Hypothalamus (tissue), 51 donors: ENCODE measurements at places on chromosomes 11 and 22.

DNA sequence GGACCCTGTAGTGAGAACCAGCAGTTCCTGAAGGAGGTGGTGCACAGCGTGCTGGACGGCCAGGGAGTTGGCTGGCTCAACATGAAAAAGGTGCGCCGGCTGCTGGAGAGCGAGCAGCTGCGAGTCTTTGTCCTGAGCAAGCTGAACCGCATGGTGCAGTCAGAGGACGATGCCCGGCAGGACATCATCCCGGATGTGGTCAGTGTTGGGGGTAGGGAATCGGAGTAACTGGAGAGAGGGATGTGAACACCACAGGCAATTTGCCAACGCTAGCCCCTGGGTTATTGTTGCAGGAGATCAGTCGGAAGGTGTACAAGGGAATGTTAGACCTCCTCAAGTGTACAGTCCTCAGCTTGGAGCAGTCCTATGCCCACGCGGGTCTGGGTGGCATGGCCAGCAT, 19.9 kb downstream of the MADD start:
- DNase-seq: no peak

DNA sequence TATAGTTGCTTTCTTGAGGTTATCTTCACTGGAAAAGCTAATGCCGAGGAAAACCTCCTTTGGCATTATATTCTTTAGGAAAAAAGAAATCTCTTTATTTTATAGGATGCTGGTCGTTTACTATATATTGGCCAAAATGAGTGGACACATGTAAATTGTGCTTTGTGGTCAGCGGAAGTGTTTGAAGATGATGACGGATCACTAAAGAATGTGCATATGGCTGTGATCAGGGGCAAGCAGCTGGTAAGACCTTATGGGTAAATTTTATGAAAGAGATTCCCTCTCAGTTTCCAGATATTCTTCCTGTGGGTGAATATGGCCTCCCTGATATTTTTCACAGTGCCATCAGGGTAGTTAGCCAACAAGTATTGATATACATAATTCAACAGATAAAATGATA, 29.4 kb upstream of the TTC36 start:
- no peak for DNase-seq

GRCh38 chr11:12176410-12176809, 66.0 kb downstream of the MICAL2 start:
- DNase-seq: no peak

DNA sequence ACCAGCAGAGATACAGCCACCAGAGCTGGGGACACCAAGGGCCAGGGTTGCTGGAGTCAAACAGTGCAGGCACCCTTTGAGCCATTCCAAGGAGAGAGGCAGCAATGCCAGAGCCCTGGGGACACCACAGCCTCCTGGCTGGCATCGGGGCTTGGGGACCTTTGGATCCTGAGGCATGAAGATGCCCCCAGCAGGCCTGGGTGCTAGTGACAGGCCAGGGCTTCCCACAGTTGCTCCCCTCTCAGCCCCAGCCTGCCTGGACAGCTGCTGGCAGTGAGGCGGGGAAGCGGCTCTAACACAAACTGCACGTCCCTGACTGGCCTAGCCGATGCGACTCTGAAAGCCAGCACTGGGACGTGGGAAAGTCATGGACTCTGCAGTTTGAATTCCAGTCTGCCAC, 2.7 kb downstream of the CD5 start:
- DNase-seq: no peak

DNA sequence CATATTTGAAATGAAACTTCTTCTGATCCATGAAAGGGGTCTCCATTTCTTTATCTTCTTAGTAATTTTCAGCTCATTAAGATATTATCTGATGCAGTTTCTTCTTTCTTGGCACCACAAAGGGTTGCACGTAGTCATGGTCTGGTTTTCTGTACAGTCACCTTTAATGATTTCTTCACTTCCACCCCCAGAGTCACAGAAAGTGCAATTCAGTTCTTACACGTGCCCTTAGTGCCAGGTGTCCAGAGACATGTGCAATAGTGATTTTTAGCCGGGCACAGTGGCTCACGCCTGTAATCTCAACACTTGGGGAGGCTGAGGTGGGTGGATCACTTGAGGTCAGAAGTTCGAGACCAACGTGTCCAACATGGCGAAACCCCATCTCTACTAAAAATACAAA, 202.8 kb upstream of the MTNR1B start:
- DNase-seq: no peak

DNA sequence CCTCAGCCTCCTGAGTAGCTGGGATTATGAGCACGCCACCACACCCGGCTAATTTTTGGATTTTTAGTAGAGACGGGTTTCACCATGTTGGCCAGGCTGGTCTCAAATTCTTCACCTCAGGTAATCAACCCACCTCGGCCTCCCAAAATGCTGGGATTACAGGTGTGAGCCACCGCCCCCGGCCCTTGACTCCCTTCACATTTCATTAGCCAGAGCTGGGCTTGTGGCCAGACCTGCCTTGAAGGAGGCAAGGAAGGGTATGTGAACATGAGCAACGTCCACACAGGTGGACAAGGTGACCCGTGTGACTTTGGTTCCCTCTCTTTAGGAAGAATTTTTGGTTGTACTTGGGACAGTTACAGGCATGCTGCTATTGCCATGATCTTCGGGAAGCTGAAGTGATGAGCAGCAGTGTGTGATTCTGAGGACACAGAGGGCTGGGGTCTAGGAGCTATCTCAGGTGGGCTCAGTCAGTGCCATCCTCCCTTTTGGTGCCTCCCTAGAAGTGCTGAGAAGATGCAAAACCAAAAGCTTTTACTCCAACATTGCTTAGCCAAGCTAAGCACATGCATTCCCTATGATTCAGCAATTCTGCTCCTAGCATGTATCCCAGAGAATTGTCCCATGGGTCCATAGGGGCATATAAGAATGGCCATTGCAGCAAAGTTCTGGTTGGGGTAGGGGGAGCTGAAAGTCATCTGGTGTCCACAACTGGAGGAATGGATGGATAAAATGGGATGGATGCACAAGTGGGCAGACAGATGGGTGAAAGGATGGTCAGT, 6.1 kb downstream of the AP5B1 start:
- DNase-seq: no peak

DNA sequence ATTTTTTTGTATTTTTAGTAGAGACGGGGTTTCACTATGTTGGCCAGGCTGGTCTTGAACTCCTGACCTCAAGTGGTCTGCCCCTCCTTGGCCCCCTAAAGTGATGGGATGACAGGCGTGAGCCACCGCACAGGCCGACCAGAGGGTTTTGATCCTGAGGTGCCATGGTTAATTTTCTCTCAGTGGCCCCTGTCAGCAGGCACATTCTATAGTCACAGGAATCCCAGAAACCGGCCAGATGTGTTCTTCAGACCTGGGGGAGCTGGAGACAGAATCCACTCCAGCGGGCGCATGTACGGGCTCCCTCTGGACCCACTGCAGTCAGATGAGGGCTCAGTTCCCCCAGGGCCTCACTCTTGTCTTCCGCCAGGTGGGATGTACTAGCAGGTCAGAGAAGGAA, 17.0 kb downstream of the IGLL1 start:
- DNase-seq: no peak

- DNase-seq: no peak
These were observed 7.4 kb downstream of the PLXNB2 start for GRCh38 chr22:50299785-50300619.

- DNase-seq: no peak
These were observed 223.3 kb upstream of the ISX start for GRCh38 chr22:34842630-34843029.

DNA sequence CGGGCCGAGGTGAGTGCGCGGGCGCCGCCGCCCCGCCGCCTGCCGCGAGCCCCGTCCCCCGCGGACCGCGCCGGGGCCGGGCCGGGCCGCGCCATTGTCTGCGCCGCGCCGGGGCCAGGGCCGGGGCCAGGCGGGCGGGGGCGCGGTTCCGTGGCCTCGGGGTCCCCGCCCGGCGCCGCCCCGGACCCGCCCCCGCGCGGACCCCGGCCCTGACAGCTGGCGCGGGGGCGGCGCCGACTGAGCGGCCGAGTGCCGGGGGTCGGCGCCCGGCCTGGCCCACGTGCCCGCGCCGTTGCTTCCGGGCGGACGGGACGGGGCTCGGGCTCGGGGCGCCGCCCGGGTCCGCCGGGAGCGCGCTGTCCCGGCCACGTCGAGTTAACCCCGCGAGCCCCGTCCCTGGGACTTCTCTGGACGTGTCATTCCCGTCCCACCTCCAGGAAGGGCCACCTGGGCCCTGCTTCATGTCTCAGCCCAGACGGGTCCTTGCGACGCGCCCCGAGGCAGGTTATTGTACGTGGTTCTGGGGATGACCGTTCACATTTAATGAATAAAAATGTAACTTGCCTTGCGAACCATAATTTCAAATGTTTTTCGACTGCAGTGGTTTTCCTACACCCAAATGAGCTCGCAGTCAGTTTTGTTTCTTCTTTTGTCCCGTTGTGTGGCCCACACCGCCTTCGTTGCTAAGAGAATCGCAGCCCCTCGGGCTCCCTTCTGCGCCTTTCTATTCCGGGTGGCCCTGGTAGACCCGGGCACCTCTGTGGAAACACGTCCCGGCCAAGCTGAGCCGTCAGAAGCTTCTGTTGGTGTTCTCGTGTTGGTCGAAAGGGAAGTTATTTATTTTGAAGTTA, 562 bp downstream of the ZBED4 start:
- peak; percentile 6 for DNase-seq

GRCh38 chr22:22598144-22598543, 39.1 kb upstream of the PRAME start:
- no peak for DNase-seq

GRCh38 chr22:22022255-22022840, 39.8 kb upstream of the TOP3B start:
- DNase-seq: no peak

GRCh38 chr22:46362203-46362933, 26.9 kb downstream of the TRMU start:
- no peak for DNase-seq

DNA sequence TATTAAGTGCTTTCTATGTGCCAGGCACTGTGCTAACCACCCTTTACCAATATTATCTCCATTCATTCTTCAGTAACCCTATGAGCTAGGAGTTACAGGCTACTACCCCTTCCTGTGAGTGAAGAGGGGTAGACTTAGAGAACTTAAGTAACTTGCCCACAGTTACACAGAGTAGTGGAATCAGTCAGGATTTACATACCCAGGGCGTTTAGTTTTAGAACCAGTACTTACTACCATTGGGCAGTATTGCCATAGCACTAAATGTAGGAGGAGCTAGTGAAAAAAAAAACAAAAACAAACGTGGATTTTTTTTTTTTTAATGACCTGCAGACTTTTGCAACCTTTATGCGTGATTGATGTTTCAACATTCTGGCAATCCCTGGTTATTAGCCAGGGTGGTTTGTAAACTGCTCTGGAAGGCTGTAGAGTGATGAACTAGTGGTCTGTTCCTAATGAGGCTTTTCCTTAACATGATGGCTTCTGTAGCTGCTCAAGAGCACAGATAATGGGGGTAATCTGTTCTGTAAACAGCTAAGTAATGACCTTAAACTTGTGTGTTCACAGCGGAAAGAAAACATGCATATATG, 11.4 kb downstream of the TBCEL start:
- no peak for DNase-seq

- DNase-seq: no peak
These were observed 947.8 kb upstream of the CCDC90B start for GRCh38 chr11:84234011-84234410.

- no peak for DNase-seq
These were observed 122.6 kb upstream of the SORL1-AS1 start for GRCh38 chr11:121575250-121575962.

DNA sequence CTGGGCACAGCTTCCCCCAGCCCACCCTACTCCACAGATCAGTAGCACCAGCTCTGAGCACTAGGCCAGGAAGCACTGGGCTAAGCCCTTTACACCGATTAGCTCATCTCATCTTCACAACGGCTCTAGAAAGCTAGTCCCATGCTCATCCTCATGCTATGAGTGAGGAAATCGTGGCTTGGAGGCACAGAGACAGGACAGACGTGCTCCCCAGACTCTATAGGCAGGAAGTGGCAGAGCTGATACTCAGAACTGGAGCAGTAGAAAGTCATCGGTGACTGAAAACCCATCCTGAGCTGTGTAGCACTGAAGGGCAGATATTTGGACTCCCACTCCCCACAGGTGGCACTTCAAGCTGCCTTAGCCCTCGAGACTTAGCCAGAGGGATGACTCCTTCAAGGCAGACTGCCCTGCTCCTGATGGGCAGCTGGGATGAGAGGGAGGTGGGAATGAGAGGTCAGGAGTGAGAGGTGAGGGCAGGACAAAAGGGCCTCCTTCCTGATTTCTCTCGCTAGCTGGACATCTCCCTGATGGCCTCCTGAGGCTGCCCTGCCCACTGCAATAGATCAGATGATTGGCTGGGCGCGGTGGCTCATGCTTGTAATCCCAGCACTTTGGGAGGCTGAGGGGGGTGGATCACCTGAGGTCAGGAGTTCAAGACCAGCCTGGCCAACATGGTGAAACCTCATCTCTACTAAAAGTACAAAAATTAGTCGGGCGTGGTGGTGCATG, 9.7 kb downstream of the CD5 start:
- no peak for DNase-seq

DNA sequence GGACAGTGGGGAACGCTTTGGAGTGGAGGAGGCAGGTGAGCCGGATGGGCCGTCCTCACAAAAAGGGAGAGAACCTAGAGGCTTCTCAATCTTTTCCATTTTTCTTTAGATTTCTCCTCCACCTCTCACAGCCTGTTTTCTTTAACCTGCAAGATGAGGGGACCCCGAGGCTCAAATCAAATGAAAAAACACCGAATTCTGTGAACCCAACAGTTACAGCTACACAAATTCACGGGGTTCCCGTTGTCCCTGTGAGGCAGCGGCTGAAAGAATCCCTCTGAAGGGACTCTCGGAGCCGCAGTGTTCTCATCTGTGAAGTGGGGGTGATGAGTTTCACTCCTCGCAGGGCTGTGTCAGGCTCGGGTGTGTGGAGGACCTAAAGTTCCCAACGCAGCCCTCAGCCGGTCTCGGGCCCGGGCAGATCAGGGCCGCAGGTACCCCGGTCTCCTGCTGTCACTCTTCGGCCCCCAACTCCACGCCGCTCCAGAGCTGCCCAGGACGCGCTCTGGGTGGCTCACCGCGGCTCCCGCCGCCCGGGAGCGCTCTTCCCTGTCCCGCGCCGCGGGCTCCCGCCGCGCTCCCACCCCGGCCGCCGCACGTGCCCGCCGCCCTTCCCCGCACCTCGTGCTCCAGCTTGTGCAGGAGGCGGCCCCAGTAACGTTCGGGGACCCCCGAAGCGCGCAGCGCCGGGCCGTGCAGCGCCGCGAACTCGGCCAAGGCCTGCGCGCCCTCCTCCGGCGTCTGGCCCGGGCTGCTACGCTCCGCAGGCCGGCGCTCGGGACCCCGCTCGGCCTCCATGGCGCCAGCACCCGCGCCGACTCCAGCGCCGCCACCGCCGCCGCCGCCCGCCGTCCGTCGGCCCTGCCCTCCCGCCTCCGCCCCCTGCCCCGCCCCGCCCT, at the start of gene TTLL12:
Gene TTLL12, minus strand, starts transcription at position 863 of the 899 bp plus-strand sequence. Its CDS starts 65 bp downstream, at position 798.
- no peak for DNase-seq

- DNase-seq: no peak
These were observed 286.4 kb downstream of the NXPE2 start for GRCh38 chr11:114964676-114965214.
